ENCODE measurements at places on chromosomes 2 and 18. TPM values are rescaled to one million over a fixed set of nuclear protein-coding genes. Genes with fewer than 3 reads are reported as not detected.

CFAP221 gene
- 3.0 TPM for total RNA-seq

SERPINB7 gene
- total RNA-seq: not detected

IL18R1 gene
- not detected for total RNA-seq

ALPP gene
- not detected for total RNA-seq

DNA sequence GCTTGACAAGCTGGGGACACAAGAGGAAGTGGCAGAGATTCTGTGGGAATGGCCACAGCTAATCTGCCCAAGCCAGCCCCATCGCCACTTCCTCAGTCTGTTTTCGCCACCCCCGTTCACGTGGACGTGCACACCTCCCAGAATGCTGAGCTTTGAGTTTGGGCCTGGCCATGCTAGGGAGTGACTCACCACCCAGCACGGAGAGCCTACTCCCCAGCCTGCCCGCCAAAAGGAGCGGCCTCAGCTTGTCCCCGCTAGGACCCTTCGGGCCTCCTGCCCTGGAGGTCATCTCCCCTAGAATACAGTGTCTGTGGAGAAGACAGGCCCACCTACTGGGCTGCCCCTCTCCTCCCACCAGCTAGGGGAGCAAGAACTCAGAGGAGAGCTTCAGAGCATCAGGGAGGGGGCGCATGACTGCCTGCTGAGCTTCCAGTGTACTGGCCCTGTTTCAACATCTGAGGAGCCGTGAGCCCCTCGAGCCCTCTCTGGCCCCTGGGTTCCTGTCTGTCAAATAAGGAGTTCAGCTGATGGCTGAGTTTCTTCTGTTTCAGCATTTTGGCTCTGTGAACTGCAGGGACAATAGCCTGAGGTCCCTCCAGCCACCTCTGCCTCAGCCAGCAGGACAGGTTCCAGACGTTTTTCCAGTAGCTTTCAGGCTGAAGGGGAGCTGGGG lies 5.1 kb downstream of the SLC35F6 start:
- no peak for DNase-seq

DNA sequence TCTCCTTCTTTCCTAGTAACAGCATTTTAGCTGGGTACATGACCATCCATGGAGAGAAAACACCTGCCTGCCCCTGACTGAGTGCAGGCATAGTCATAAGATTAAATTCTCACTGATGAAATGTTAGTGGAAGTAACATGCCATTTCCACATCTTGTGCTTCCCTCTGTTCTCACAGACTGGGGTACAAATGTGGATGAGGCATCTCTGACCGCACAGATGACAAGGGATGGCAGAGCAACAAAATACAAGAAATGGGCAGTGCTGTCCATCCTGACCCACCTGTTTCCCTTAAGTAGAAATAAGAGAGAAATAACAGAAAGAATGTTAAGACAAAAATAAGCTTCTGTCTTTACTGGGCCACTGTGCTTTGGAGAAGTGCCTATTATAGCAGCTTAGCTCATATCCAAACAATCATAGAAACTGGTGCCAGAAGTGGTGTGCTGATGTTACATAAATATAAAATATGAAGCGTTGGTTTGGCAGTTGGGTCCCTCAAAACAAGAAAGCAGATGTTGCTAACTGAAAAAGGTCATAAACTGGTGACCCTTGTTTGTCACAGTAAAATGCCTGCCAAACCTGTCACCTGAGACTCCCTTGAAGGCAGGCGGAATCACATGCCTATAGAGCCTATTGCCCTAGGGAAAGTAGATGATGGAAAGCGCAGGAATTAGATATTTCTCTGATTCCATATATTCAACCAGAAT lies 72.4 kb upstream of the CCDC150 start:
- DNase-seq: no peak

GRCh38 chr2:39399570-39399969 lies 37.5 kb downstream of the MAP4K3 start:
- no peak for DNase-seq

GRCh38 chr2:6692056-6692455 lies 173.7 kb downstream of the CMPK2 start:
- DNase-seq: no peak

DNA sequence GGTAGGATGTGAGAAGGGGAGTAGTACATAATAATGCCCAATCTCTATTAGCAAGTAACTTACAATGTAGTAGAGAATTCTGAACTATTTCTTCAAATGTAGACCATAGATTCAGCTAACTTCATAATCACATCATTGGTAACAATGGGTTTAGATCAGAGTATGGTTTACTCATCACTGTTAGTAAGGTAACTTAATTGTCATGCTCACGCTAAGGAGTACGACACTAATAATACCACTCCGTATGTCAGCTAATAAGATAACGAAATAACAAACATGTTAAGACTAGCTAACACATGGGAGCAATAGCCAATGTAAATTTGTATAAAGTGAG lies 56.4 kb upstream of the CCDC141 start:
- no peak for DNase-seq

All from neural crest cell (in vitro differentiated cells).